ENCODE measurements at places on chromosomes 16 and 17. TPM values are rescaled to one million over a fixed set of nuclear protein-coding genes. Genes with fewer than 3 reads are reported as not detected.
A peak's percentile ranks its signal among the peaks of the same experiment; 100 is the strongest.

GRCh38 chr17:57605675-57606105, 139.4 kb downstream of the CCDC182 start:
- DNase-seq = no peak

The ULK2 gene
- total RNA-seq = 13.9 TPM

The COX11 gene
- total RNA-seq = 77.8 TPM

The FNDC8 gene
- total RNA-seq = 0.55 TPM

The TP53TG3 gene
- not detected for total RNA-seq

The ADAD2 gene
- total RNA-seq = 0.78 TPM

DNA sequence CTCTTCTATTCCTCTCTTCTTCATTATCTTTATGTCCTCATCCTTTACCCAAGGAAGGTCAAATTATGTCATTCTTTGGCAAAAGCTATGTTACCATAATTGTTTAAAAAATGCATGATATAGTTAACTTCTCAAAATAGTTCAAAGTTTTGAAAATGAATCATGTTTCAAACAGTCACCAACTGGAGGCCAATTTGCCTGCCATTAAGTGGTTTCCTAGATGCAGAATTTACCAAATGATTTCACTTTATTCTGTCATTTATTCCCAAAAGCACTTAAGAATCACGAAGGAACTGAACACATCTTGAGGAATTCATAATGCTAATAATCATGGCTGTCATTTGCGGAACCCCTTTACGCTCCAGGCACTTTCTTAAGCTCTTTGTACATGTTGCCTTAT, 190.9 kb upstream of the CDH11 start:
- no peak for DNase-seq

The SLC38A8 gene
- total RNA-seq = not detected

- DNase-seq = peak; percentile 96
These were observed at the start of gene ROGDI for GRCh38 chr16:4801962-4802658. TSS of gene ROGDI (minus strand) at chr16:4802633. CDS start at chr16:4802571, 62 bp downstream.

- DNase-seq = peak; percentile 79
These were observed 145.6 kb downstream of the ENGASE start for GRCh38 chr17:79220201-79220712.

DNA sequence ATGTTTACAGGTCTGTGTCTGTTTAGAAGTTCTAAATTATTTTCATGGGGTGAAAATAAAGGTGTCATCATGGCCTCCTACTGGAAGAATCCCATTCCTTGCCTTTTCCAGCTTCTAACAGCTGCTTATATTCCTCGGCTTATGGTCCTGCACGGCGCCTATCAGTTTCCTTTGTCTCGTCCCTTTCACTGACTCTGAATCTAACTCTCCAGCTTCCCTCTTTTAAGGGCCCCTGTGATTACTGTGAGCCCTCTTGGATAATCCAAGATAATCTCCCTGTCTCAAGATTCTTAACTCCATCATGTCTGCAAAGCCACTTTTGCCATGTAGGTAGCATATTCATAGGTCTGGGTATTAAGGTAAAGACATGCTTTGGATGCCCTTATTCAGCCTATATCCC, 441.0 kb upstream of the ERCC4 start:
- no peak for DNase-seq

The B3GNT9 gene
- total RNA-seq = 8.7 TPM

The KRT17 gene
- total RNA-seq = not detected

GRCh38 chr17:71180801-71181385, 939.9 kb upstream of the SOX9 start:
- no peak for DNase-seq

DNA sequence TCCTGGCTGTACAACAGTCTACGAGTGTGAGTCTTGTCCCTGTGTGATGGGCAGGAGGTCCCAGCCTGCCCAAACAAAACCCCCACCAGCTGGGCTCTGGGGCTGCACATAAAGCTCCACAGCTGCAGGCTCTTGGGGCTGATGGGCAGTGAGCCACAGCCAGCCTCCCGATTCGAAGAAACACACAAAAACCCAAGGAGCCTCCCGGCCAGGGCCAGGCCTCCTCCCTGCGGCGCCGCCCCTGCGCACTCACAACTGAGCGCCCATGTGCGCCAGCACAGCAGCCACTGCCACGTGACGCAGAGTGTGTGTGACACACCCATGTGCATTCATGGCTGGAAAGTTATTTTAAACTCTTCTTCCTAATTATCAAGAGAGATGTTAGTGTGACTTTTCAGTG, 30.6 kb upstream of the FAAP100 start:
- DNase-seq = no peak

The ANKRD40CL gene
- total RNA-seq = not detected

- DNase-seq = no peak
These were observed 8.6 kb upstream of the AKTIP start for GRCh38 chr16:53511403-53512280.

GRCh38 chr16:54275956-54276355, 10.6 kb downstream of the IRX3 start:
- no peak for DNase-seq

DNA sequence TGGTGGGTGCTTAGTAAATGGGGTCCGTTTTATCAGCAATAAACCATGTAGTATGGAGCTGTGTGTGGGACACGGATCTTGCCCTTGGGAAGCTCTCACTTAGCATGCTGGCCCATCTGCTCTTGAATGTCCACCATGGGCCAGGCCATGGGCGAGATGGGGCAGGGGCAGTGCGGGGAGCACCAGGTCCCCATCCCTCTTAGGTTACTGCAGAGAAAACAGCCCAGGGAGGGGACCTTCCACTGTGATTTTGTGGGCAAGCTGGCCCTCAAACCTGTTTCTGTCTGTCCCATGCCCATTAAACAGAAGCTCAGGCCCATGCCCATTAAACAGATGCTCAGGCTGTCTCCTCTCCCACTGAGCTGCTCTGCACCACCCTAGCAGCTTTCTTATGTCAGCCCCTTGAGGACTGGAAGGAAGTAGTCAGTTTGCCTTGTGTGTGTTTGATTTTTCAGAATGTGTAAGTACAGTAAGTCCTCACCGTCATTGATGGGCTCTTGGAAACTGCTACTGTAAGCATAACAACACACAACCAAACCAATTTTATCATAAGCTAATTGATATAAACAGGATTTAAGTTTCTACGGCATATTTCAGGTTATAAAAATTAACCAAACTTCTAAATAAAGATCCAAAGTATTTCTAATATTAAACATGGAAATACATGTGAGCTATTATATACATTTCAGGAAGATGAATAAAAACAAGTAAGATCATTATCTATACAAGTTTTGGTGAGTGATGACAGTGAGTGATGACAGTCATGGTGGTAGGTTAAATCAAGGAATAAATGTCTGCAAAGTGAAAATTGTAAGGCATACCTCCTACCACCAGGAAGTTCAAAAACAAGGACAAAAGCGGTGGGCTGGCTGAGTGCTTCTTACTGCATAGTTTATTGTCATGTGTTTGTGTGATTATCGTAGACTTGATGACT, 11.5 kb downstream of the MPRIP start:
- DNase-seq = no peak

The CCL8 gene
- total RNA-seq = not detected

- no peak for DNase-seq
These were observed 28.7 kb upstream of the CRISPLD2 start for GRCh38 chr16:84791088-84791487.

The CRYBA1 gene
- total RNA-seq = not detected

All from H7 (cell line).